Stimulated activated CD4-positive, alpha-beta T cell treated with anti-CD3 and anti-CD28 coated beads, Interleukin-2, amount 100 ng/mL, for 24 hours (primary cell): ENCODE measurements at places on chromosomes 7 and 10.

DNA sequence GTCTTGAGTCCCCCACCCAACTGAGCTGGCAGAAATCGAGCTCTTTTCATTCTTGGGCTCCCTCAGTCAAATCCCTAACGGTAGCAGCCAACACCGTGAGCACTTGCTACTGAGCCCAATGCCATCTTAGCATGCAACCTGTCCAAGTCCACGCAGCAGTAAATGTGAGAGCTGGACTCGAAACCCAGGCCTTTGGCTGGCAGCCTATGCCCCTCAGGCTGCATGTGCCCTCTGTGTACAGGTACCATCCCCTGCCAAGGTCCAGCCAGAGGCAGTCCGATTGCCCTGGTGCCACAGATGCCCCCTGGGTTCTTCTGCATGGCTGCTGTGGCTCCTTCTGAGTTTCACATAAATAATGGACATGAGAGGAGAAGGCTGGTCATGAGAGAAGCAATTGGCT, 1.2 kb upstream of the TMEM273 start:
- no peak for DNase-seq

DNA sequence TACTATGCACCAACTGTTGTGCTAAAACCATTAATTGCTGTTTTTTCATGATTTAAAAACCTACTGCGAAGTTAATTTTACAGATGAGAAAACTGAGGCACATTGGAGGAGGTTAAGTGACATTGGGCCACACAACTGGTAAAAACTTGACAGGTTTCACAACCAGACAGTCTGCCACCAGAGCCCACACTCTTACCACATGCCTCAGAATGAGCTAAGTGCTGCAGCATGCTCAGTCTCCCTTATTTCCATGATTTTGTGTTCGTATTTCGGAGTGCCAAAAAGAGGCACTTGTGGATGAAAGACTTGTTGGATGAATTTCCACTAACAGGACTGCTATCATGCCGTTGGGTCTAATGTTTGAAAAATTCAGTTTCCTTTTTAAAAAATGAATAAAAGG, 77.4 kb downstream of the PCLO start:
- no peak for DNase-seq

- no peak for DNase-seq
Measured at GRCh38 chr7:20354610-20355528, 24.2 kb downstream of the ITGB8 start.

GRCh38 chr7:140455743-140456142, 23.6 kb downstream of the MKRN1 start:
- no peak for DNase-seq

- DNase-seq, result no peak
Measured at GRCh38 chr10:72688208-72688651, 3.7 kb upstream of the MCU start.

DNA sequence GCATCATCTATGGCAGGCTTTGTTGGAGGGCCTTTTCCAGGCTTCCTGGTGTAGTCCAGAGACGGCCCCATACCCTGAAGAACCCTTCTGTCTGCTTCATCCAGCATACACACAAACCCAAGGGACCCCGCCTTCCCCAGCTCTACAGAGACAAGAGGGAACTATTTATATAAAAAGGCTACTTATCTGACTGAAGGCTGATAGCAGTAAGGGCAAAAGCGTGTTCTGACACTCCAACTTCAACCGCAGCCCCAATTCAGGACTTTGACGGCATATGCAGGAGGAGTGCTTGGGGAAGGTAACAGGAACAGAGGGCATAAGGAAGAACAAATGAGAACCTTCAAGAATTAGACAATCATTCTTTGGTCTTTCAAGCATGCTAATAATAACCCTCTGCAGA, 21.0 kb downstream of the GNA12 start:
- DNase-seq, result no peak

DNA sequence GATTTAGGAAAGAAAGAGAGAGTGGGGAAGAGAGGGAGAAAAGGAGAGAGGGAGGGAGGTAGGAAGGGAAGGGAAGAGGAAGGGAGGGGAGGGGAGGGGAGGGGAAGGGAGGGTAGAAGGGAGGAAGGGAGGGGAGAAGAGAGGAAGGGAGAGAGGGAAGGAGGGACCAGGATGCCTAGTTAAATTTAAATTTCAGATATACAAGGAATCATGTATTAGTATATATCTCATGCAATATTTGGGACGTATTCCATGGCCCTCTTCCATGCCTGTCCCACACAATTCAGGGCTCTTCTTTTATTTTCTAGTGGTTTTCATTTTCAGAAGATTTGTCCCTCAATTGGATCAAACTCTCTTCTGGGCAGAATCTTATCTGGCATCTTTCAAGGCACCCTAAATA, 172.4 kb upstream of the PRR15 start:
- DNase-seq, result no peak
